ENCODE measurements at places on chromosomes 7 and 10. TPM values are rescaled to one million over a fixed set of nuclear protein-coding genes. Genes with fewer than 3 reads are reported as not detected.

DNA sequence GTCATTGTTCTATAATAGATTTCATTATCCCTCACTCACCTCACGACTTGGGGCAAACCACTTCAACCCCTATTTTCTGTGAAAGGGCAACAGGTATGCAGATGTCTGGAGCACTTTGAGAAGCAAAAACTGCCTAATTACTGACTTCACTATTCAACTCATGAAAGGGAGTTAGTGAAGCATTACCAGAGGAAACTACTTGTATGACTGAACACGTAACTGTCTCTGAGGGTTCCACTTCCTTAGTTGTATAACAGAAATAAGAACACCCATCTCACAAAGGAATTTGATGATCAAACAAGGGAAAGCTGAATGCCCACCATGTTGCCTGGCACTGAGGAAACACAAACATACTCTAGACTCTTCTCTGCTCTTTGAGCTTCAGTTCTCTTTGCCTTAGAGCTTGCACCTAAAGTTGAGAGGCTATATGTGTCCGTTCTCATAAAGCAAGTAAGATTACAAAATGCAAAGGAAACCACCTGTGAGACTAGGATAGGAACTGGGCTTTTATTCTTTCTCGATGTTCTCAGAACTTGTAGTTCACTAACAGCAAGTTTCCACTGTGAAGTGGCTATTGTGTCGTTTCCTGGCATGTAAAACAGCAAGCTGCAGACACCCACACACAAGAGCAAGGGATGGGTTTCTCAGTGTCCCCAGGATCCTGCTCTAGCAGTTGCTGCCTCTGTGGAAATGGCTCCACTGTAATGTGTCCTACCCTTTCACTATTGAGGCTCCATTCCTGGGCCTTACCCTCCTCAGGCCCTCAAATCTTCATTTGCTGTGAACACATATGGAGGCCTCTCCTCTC lies 2.6 kb downstream of the TMEM243 start:
- no peak for DNase-seq

DNA sequence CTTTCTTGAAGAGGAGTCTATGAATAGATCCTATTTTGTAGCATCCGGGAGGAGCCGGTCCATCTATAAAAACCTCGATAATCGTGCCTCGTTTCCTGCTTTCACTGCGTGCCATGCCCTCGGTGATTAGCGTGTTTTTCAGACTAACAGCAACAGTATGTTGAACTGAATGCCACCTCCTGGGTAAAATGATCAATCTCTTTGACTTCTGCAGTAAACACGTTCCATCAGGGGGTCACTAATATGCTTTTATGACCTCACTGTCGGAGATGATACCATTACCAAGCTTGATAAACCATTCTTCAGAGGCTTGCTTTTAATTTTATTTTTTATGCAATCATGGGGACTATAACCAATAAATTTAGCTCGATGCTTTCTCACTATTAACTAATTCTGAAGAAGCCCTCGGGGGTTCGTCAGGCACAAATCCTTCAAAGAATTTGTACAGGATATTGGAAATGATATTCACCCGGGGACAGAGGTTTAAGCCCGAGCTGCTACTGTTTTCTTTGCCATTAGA lies 228.3 kb downstream of the ADARB2 start:
- DNase-seq: no peak

GRCh38 chr7:126979722-126980121 lies 273.0 kb downstream of the GRM8 start:
- no peak for DNase-seq

GRCh38 chr7:151697942-151698341 lies 178.2 kb upstream of the RHEB start:
- no peak for DNase-seq

DNA sequence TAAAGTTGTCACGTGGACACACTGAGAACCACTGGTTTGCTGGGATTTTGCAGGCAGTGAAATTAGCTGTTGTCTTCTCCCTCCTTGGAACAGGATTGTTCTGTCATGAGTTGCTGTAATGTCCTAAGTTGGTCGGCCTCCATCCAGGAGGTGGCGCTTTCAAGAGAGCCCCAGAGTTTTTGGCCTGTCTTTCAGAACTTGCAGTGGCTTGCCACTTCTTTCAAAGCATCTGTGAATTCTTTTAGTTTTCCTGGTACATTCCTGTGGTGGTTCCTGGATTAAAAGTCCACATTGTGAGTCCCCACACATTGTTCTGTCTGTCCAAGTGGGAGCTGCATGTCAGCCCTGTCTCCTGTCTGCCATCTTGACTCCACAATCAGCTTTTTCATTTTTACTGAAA lies 133.8 kb downstream of the PON1 start:
- DNase-seq: no peak

- no peak for DNase-seq
Measured at GRCh38 chr10:1608408-1608807, 128.9 kb downstream of the ADARB2 start.

DNA sequence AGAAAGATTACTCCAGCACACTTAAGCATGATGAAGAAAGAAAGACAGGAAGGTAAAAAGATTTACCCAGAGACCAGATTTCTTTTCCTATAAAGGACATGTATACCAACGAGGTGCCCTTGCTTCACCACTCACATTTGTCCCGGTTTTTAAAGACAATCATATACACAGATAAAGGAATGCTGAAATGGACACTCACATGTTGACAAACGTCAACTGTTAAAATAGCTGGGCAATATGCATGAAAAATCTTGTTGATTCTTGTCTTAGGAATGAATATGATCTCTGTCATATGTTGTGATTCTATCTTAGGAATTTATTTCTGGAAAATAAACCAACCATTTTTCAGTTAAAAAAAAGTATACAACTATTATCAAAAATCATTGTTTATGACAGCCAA lies 158.2 kb downstream of the SRPK2 start:
- no peak for DNase-seq

- DNase-seq: no peak
Measured at GRCh38 chr7:106604303-106604924, 56.5 kb downstream of the CCDC71L start.

- peak; percentile 34 for DNase-seq
Measured at GRCh38 chr7:52826515-52827265, 208.7 kb upstream of the POM121L12 start.

- no peak for DNase-seq
Measured at GRCh38 chr7:18450019-18450418, 45.5 kb upstream of the HDAC9 start.

DNA sequence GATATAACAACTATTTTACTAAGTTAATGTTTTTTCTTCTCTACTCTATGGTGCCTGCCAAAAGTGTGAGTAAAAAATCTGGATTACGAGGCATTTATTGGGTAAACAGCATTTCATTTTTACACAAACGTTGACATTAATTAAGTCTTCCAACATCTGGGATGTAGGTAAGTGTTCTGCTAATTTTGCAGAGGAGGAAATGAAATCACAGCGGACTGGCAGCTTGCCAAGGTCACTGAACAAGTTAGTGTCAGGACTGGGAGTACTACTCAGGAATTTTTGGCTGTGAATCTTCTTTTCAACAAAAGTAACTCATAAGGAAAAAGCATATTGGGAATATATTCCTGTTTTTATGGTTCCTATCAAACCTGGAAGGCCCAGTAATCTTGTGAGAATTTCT lies 612.1 kb upstream of the FZD8 start:
- DNase-seq: no peak

Gene SFTPD
- 0.51 TPM for total RNA-seq

Gene PRSS58
- total RNA-seq: not detected

Gene CARD11
- total RNA-seq: 1.4 TPM

Gene C10orf62
- not detected for total RNA-seq

Gene SH2D4B
- 0.12 TPM for total RNA-seq

Gene PKD2L1
- total RNA-seq: 0.44 TPM

Data from glutamatergic neuron (in vitro differentiated cells).